ENCODE measurements at places on chromosomes 11 and 22. TPM values are rescaled to one million over a fixed set of nuclear protein-coding genes. Genes with fewer than 3 reads are reported as not detected.

The OR8D4 gene
- not detected for total RNA-seq

The TRIM49 gene
- total RNA-seq = not detected

The OR9I1 gene
- total RNA-seq = not detected

The TYR gene
- total RNA-seq = not detected

The ABTB2 gene
- 1.0 TPM for total RNA-seq

The CNGA4 gene
- 0.07 TPM for total RNA-seq

The TSPAN18 gene
- 0.07 TPM for total RNA-seq

The TSGA10IP gene
- total RNA-seq = not detected

The RAG2 gene
- not detected for total RNA-seq

The GNAZ gene
- total RNA-seq = not detected

The PDGFB gene
- total RNA-seq = 3.8 TPM

The SAA1 gene
- total RNA-seq = 10.3 TPM

The CRYBB2 gene
- total RNA-seq = not detected

The CRYBA4 gene
- not detected for total RNA-seq

The GAL gene
- 1.4 TPM for total RNA-seq

The OR6T1 gene
- not detected for total RNA-seq

The CCDC188 gene
- total RNA-seq = not detected

The VPS11 gene
- total RNA-seq = 31.2 TPM

The MIOX gene
- 0.14 TPM for total RNA-seq

The GRAP2 gene
- not detected for total RNA-seq

The SMIM35 gene
- total RNA-seq = not detected

The MALAT1 gene
- total RNA-seq = 8,083 TPM

The KCNJ5 gene
- 2.7 TPM for total RNA-seq

The ROBO4 gene
- total RNA-seq = not detected

The SSRP1 gene
- total RNA-seq = 126 TPM

The LPXN gene
- total RNA-seq = 2.4 TPM

The TRIM51 gene
- total RNA-seq = not detected

The STT3A gene
- 301 TPM for total RNA-seq

Data from nasal cavity respiratory epithelium epithelial cell of viscerocranial mucosa (primary cell).